ENCODE measurements at places on chromosomes 5 and 9.

DNA sequence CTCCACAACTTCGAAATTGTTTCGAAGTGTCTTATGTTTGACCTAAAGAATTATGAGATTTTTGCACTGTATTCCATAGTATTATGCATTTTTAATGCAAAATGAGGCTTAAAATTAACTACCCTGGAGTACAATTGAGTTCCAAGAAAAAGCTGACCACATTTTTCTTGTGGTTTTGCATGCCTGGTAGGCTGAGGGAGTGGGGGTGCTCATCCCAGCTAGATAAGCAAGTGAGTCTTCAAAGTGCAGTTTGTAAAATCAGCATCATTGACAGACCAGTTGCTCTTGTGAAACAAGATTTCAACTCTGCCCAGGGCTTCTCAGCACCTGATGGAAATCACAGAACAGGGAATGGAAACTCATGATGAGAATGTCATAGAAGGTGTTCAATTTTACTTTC lies 17.0 kb upstream of the NDUFS4 start:
- no peak for DNase-seq

- DNase-seq = no peak
Observed at GRCh38 chr9:131868766-131869165, 128.9 kb upstream of the RAPGEF1 start.

DNA sequence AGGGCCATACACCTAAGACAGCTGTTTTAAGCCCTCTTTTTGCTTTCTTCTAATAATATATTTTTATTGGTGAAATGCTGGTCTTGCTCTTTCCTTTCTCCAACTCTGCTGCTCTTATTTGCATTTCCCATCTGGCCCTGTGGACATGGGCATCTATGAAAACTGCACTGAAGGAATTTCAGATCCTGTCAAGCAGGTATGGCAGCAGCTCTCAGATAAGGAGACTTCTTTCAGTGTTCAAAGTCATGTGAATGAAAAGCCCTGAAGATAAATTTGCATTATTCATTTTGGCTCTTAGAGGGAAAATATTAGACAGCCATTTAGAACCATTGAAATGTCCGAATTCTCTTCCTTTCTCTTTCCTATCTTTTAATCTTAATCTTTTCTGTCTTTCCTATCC lies 668.0 kb upstream of the RIOK2 start:
- DNase-seq = no peak

DNA sequence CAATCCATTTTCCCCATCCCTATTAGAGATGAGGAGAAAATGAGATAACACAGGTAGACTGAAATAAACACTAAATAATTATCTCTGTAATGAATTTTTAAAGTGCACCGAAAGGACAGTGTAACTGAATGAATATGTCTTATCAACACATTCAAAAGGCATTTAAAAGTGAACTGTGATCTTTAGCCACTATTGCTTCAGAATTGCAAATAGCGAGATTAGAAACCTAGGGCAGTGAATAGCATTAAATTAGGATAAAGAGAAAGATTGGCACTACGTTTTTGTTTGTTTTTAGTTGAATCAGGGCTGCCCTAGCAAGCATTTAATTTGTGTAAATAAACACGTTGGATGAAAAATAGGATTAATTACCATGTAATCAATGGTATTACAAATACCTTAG lies 537.5 kb downstream of the ELAVL2 start:
- DNase-seq = no peak

DNA sequence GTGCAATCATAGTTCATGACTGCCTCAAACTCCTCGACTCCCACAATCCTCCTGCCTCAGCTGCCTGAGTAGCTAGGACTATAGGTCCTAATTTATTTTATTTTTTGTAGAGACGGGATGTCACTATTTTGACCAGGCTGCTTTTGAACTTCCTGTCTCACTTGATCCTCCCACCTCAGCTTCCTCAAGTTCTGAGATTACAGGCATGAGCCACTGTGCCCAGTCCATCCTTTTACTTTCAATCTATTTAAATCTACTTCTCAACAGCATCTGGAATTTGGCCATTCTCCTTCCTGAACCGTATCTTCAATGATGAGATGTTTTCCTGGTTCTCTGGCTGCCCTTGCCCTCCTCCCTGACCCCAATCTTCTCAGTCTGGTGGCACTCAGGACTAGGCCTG lies 12.2 kb upstream of the GRIN1 start:
- DNase-seq = no peak

DNA sequence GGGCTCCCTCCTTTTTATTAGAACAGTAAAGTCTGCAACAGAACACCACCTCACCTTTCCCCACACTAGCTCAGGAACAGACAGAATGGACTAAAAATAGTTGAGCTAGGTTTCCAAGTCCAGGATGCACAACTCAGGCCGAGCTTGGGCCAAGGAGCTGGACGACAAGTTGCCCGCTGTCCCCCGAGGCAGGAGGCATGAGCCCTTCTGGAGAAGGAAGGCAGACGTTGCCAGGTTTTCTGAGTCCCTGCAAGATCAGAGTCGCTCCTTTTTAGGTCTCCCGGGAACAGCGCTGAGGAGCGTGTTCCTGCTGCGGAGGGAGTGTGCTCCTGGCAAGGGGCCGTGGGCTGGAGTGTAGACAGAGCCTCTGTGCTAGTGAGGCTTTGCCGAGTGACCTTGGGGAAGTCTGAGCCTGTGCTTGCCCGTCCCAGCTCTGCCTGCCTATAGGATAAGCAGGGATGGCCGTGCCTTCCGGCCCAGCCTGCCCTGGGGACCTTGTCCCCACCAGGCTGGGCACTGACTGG lies 121.6 kb downstream of the WNK2 start:
- peak; percentile 24 for DNase-seq

DNA sequence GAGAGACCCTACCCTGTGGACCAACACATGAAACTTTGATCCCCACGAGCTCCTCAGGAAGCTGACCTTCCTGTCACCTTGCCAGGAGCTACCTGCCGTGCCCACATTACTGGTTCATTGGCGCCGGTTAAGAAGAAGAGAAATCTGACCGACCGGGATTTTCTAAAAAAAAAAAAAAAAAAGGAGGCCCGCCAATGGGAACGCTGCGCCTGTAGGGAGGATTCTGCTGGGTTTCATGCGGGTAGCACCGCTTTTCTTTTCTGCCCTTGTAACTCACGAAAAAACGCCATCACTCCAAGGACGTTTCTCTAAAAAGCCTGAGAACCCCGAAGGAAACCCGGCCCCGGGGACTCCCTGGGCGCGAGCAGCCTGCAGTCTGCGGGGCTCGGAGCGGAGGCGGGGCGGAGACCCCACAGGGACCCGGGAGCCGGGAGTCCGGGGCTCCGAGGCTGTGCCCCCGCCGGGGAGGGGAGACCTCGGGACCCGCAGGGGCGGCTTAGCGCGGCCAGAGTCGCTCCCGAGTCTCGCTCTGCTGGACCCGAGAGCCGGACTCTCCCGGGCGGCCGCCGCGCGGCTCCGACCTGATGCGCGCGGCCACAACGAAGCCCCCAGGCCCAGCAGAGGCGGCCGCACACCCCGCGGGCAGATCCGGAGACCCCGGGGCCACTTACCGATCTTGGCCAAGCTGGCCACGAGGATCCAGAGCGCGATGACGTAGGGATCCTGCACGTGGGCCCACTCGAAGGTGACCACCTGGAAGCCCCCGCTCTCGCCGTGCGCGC lies 617 bp downstream of the SLC9A3 start:
- no peak for DNase-seq

- no peak for DNase-seq
Observed at GRCh38 chr5:40446910-40447309, 232.8 kb upstream of the PTGER4 start.

GRCh38 chr5:143195491-143195890 lies 208.0 kb downstream of the NR3C1 start:
- DNase-seq = no peak

DNA sequence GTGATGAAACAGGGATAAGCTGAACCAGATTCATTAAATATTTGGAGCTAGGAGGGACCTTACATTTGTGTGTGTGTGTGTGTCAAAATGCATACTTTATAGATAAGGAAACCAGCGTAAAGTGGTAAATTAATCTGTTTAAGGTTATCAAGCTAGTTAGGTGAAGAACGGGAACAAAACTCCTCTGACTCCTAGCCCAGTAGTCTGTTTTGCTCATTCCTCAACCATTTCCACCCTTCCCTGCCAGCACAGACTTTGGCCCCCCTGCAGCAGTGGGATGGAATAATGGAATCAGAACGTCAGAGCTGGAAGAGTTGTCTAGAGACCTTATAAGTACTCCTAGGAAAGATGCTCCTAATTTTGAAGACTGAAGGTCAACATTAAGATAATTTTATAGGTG lies 6.5 kb downstream of the AGXT2 start:
- no peak for DNase-seq

DNA sequence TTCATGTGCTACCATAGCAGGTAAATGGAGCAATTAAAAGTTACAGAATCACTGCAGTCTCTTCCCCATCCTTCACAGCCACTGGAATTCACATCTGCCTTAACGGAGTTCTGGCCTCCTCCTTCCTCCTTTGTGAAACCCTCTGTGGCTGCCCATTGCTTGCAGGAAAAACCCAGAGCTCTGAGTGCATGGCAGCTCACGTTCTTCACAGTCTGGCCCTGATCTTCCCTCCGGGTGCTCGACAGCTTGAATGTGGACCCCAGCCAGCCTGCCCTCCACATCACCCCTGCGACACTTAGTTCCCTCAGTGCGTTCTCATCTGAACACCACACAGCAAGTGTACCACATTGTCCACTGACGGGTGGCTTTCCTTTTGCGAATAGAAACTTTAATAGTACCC lies 63.2 kb upstream of the RUFY1 start:
- no peak for DNase-seq

DNA sequence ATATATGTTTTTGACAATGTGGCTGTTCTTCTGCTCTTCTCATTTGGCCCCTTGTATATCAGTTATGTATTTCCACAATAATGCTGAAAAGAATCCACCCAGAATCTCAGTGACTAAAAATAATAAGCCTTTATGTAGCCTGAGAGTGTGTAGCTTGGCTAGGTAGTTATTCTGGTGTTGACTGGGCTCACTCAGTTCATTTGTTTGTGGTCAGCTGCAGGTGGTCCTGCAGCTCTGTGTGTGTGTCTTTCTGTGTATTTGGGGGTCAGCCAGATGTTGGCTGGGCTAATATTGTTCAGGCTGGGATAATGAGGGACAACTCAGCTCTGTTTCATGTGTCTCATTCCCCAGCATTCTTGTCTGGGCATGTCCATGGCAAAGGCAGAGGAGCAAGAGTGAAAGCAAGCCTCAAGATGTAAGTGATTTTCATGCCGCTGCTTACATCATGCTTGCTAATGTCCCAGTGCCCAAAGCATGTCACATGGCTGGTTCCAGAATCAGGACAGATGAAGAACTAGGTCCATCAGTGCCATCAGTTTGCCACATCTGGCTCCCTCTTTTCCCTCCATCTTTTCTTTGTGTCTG lies 162.8 kb downstream of the KCTD16 start:
- no peak for DNase-seq

DNA sequence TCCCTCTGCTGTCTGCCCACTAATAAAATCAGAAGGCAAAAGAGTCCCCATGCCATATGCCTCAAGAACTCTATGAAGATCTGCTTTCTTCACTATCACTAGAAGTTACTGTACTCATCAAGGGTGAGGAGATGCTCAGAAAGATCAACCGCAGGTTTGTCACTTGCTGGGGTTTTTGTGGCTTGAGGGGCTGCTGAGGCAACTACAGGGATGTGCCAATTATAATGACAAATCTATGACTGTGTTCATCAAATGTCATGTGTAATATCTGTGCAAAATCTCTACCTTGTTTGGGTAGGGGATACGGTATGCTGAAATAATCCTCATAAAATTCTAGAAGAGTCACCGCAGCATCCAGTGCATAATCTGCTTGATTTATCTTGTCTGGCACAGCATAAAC lies 13.0 kb downstream of the ERAP1 start:
- DNase-seq = peak; percentile 52

- no peak for DNase-seq
Observed at GRCh38 chr9:136098844-136099243, 3.8 kb upstream of the NACC2 start.

- DNase-seq = no peak
Observed at GRCh38 chr5:81838307-81838906, 87.5 kb upstream of the SSBP2 start.

DNA sequence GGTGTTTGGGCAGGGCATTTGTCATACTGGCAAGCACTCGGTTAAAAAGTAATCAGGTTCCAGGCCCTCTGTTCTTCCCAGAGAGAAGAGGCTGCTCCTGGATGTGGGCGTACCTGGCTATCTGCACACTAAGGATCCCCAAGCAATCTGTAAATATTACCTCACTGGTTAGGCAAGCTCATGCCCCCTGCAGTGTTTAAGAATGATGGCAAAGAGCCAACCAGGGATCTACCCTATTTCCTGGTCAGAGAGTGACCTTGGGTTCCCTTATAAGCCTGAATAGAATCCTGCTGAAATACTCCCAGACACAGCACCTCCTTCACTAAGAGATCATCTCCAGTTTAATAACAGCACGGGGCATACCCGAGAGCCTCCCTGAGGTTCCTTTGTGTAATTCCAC lies 181.2 kb downstream of the PIK3R1 start:
- DNase-seq = no peak

GRCh38 chr5:8491254-8491653 lies 622.3 kb downstream of the MTRR start:
- no peak for DNase-seq

DNA sequence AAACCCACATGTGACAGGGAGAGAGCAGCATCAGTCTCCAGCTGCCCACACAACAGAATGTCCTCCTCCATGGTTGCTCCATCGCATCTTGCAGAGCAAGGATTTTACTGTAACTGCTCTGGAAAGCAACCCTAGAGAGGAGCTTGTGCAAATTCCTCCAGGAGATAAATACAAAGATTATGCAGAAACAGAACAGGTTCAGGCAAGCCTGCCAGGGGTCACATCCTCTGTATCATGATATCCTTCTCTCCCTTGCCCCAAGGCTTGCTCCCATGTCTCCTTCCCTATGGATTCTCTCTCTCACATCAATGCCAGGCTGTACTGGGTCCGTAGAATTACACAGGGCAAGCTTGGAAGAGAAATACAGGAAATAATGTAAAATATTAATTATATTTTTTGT lies 226.0 kb downstream of the MPDZ start:
- no peak for DNase-seq

- peak; percentile 85 for DNase-seq
Observed at GRCh38 chr9:34899535-34900158, 58.4 kb upstream of the PHF24 start.

DNA sequence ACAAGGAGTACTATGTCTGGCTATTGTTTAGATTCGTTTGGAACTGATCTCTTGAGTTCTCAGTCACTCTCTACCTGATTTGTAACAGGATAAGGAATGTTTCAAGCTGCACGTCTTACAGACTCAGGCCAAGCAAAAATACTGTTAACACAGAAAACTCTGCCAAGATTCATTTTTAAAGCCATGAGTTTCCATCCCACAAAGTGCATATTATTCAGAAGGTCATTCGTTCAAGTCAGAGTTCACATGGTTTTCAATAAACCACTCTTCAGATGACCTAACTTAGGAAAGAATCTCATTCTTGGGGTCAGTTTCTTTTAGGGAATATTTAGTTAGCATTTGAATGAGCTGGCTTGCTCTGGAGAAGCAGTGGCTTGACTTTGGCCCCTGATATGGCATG lies 49.3 kb downstream of the F2R start:
- DNase-seq = no peak

DNA sequence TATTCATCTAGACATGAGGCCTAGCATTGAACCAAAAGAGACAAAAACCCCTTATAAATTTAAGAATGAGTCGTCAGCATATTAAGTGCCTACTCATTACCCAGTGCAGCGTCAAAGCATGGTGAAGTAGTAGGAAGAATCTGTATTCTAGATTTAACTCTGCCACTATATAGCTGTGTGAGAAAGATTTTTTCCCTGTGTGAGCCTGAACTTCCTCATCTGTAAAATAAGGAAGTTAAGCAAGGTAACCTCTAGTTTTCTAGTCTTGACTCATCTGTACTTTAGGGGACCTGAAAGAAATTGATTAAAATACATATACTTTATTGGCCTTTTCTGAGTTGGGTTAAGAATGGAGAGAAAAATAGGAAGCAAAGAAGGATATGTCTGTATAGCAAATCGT lies 82.1 kb upstream of the RUSC2 start:
- no peak for DNase-seq

Measured in activated T-cell treated with anti-CD3 and anti-CD28 coated beads, Interleukin-2, amount 50 U/mL, for 24 hours (primary cell).